ENCODE measurements at places on chromosomes 4 and X. TPM values are rescaled to one million over a fixed set of nuclear protein-coding genes. Genes with fewer than 3 reads are reported as not detected.

Gene CT45A8
- not detected for total RNA-seq

Gene COL4A5
- 23.9 TPM for total RNA-seq

Gene CENPU
- 22.7 TPM for total RNA-seq

Gene MAGED4
- 6.2 TPM for total RNA-seq

Gene FUNDC1
- 6.8 TPM for total RNA-seq

Gene NSUN7
- under 0.01 TPM for total RNA-seq

Gene RADX
- total RNA-seq = 0.65 TPM

Gene CCDC160
- total RNA-seq = not detected

Gene KLHL13
- 0.82 TPM for total RNA-seq

Gene ZNF630
- 0.65 TPM for total RNA-seq

Gene CT45A5
- not detected for total RNA-seq

Gene NEXMIF
- total RNA-seq = not detected

Gene SLIT2
- total RNA-seq = 1.3 TPM

Gene ARSD
- total RNA-seq = 29.7 TPM
